ENCODE measurements at places on chromosomes 13 and 19. TPM values are rescaled to one million over a fixed set of nuclear protein-coding genes. Genes with fewer than 3 reads are reported as not detected.

Gene ITGBL1
- total RNA-seq: 11.6 TPM

Gene GSK3A
- 27.3 TPM for total RNA-seq

Gene GPR183
- total RNA-seq: not detected

Gene HPN
- not detected for total RNA-seq

Gene C19orf67
- total RNA-seq: not detected

Gene SOX1
- total RNA-seq: not detected

Gene SCN1B
- 2.3 TPM for total RNA-seq

Gene IRF3
- total RNA-seq: 64.1 TPM

Gene SLC25A41
- total RNA-seq: not detected

Gene GFY
- total RNA-seq: not detected

Gene CLDN10
- total RNA-seq: not detected

Gene RDH8
- total RNA-seq: not detected

Gene MYBPC2
- not detected for total RNA-seq

Gene ZNF177
- total RNA-seq: 4.4 TPM
